ENCODE measurements at places on chromosomes 7 and 10.

GRCh38 chr10:22370320-22370719, 25.0 kb downstream of the SPAG6 start:
- no peak for DNase-seq

DNA sequence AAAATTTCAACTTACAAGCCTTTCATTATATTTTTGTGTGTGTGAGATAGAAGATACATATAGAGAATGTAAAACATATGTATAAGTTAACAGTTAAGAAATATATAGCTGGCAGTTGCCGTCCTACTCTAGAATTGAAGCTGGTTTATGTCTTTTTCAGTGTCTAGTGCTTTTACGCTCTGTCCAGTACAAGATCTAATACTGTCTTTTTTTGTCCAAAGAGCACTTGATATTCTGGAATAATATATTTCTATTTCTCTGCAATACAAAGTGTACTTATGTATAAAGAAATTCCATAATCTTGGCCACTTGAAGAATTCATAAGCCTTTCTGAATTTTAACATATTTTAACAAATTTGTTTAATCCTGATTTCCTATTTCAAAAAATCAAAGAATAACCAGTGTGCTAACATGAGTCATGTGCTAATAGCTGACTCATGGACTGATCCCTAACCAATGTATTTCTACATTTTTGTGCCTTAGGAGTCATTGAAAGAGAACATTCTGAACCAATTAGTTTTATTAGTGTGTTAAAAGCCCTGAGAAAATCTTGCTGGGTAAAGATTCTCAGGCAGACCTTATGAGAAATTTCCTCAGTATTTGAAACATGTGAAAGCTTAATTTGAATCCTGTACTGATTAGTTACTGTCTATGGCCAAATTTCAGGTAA, 73.2 kb upstream of the CCAR1 start:
- peak; percentile 86 for DNase-seq

DNA sequence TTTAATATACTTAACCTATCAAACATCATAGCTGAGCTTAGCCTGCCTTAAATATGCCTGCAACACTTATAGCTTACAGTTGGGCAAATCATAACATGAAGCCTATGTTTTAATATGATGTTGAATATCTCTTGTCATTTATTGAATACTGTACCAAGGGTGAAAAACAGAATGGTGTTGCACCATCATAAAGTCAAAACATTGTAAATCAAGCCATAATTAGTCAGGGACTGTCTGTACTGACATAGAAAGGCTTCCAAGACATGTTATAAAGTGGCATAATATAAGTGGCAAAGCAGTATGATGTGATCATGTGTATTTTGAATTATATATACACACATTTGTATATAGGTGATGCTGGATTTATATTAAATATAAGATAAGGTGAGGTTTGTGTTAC, 140.0 kb downstream of the ZEB1 start:
- no peak for DNase-seq

- DNase-seq = peak; percentile 53
Measured at GRCh38 chr10:61942604-61943461, 41.3 kb downstream of the ARID5B start.

Measured in bronchial epithelial cell (primary cell).